Activated CD4-positive, CD25-positive, alpha-beta regulatory T cell (primary cell): ENCODE measurements at places on chromosomes 4 and X.

GRCh38 chr4:31086756-31087330, 366.7 kb downstream of the PCDH7 start:
- no peak for DNase-seq

DNA sequence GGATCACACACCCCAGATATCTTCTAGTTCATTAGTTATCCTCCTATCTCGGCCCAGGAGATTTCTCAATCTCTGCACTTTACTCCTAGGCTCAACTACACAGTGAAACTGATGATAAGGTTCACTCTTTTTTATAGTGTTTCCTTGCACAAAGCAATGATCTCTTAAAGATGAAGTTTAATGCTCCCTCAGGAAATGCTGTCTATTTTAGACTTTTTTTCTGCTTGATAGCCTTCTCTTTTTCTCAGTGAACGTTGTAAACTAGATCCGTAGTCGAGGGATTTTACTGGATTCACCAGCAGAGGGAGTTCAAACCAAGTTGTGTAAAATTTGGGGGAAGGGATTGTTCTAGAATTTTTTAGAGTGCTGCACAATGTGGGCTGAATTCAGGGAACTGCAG, 269.6 kb downstream of the GBA3 start:
- no peak for DNase-seq

DNA sequence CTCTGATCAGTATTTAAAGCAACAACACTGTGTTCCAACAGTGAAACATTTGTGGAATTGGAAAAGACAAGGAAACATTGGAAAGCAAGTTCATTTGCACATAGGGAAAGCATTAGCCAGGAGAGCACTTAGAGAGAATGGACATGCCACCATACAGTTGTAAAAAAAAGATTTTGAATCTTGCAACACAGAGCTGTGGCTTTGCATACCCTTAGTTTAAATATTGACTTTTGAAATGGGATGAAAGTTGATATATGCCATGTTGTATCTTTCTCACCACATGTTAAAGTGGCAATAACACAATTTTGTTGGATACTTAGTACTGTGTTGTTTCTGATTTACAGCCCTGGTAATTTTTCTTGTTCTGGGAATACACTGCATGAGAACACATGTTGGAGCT, 208.1 kb downstream of the BMPR1B start:
- DNase-seq: no peak

GRCh38 chr4:142497606-142498005, 348.5 kb downstream of the INPP4B start:
- no peak for DNase-seq

DNA sequence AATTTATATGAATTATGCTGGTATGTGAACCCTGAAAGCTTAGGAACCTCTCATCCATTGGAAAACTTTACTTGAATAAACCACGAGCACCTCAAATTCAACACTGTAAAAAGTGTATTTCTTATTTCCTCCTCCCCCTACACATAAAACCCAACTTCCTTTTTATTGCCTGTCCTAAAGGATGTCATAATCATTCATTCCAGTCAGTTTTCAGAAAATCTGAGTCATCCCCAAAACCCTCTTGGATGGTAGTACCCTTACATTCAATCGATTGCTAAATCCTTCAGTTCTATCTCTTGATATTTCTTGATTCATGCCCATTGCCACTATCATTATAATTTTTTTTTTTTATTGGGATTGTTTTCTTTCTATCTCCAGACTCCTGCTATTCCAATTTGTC, 91.1 kb upstream of the ATP8A1 start:
- no peak for DNase-seq

GRCh38 chr4:162871990-162872389, 294.7 kb downstream of the NAF1 start:
- DNase-seq: no peak
